ENCODE measurements at places on chromosomes 1 and 21.
A peak's percentile ranks its signal among the peaks of the same experiment; 100 is the strongest.

DNA sequence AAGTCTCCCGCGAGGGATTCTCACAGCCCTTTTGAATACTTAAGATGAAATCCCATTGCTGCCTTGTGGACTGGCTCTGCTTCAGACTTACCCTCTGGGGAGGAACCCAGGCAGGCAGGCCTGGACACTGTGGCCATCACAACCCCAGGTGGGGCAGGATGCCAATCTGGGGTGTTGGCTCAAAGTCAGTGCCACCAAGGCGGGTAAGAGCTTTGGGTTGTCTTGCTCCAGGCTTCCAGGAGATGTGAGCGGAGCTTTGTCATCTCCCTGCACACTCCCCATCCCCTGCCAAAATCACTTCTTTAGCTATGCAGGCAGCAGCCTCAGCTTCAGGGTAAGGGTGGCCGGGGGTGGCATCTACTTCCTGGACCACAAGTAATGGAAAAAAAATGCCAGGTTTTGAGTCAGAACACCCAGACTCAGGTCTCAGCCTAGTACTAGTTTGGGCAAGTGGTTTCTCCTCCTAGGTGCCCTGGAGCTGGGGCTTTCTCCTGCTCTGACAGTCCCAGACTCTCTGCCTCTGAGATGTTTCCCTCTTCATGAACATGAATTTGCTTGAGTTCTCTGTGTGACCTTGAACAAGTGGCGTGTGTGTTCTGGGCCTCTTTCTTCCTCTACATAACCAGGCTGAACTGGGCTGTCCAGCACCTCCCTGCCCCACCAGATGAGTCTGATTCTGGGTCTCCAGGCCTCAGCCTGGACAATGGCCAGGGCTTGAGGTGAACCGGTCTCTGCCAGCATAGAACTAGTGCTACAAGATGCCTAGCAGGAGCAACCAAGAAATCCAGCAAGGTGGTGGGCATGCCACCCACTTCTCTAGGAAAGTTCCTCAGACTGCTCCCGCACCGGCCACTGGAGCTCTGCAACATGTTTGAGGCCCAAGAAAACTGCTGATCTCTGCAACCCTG is 65.4 kb downstream of the VWA5B1 start:
- DNase-seq, result no peak

DNA sequence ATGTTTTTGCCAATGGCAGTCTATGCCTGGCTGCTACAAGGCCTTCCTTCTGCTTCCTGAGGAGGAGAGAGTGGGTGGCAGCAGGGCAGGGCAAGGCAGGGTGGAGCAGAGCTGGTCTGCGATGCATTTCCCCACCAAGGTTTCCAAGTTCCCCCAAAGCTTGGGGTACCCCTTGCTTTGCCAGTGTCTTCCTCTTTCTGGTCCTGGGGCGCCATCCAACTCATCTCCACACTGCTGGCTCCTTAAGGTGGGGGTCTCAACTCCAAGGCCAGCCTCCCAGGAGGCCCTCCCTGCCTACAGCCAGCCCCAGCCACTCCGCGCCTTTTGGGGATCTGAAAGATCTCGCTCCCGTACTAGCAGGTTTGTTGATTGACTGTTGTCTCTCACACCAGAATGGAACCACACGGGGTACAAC is 3.9 kb upstream of the SKI start:
- DNase-seq, result no peak

DNA sequence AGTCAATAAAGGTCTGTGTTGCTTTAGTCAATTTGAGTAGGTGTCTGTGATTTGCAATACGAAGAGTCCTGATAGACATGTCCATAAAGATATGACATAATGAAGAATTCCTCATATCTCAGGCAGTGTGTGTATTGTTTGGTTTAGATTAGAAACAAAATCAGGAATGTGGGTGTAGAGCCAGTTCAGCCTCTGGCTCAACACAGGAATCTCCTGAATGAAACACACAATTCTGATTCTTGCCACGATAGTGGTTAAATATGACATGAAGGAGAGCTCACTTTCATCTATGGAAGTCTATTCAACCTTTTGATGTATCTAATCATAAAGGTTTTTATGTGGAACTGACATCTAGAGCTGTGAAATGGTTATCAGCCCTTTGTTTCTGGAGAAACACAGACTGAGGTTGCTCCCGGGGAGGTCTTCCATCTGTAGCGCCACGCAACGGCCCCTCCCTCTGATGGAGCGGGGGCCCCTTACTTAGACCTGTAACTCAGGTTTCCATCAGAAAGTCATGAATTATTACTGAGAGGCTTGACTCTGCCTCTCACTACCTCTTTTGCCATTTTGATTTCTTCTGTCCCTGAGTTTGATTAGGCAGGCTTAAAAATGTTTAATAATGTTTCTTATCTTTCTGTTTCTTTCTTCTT is 19.5 kb downstream of the TSPAN2 start:
- DNase-seq, result no peak

- DNase-seq, result no peak
These were observed 44.6 kb downstream of the UBR4 start for GRCh38 chr1:19165501-19165900.

DNA sequence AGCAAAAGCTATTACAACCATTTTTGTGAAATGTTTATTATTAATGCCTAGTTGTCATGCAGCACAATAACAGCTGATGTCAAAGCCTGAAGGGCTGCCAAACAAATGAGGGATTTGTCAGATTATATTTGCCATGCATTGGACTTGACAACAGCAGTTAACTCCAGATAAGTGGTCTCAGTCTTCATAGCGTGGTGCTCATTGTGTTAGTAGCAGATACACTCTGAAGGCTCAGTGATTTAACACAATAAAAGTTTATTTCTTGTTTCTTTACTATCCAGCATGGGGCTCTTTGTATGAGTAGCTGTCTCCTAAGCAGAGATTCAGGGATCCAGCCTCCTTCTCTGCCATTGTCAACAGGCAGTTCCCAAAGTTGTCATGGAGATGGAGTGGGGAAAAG is 76.0 kb upstream of the PTGFRN start:
- DNase-seq, result no peak

GRCh38 chr1:38891753-38892152 is 10.4 kb upstream of the GJA9 start:
- no peak for DNase-seq

GRCh38 chr1:95966866-95967265 is 732.9 kb downstream of the RWDD3 start:
- DNase-seq, result no peak

DNA sequence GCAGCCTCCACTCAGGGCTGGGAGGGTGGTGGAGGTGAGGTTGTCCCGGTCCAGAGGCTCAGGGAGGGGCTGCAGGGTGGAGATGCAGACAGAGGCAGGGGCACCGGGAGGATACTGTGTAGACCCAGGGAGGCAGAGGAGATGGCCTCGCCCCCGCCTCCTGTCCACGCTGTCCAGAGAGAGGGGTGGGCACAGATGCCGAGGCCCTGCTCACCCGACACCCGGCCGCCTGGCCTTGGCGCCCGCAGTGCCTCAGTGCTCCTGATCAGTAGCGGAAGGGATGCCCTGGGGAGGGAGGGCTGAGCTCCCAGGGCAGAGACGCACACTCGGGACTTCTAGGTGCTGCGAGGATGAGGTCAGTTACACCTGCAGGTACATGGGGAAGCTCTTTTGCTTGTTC is 102.7 kb upstream of the TTC34 start:
- DNase-seq, result no peak

DNA sequence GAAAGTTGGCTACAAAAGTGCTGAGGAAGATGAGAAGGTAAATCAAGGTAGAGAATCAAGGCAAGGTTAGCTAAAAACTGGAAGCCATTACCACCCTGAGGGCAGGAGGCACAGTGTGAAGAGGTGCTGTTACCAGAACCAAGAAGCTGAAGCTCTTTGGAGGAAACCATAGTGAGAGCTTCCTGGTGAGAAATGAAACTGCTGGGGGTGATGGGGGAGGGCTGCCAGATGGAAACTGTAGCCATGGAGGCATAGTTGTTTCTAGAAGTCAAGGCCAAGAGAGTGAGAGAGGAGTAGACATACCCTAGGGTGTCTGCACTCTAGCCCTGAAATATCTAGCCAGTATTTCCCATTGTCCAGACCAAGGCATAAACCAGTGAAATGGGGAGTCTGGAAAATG is 28.7 kb downstream of the IFI44 start:
- DNase-seq, result no peak

DNA sequence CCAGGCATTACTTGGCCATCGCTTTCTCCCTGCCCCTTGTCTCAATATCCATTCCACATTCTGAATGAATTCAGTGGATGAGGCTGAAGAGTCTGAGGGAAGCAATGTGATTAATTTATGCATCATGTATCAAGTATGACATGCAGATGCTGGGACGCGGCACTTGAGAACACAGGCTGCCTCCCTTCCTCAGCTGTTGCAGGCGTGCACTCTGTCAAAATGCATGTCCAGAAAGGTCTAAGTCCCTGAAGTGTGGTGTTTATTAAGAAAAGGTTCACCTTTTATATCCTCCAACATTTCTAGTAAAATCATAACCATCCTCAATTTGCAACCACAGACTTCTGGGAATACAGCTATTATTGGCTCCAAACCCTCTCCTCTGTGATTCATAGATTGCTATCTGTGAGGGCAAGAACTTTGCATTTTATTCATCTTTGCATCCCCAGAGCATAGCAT is 22.6 kb upstream of the RAB3GAP2 start:
- DNase-seq, result no peak

DNA sequence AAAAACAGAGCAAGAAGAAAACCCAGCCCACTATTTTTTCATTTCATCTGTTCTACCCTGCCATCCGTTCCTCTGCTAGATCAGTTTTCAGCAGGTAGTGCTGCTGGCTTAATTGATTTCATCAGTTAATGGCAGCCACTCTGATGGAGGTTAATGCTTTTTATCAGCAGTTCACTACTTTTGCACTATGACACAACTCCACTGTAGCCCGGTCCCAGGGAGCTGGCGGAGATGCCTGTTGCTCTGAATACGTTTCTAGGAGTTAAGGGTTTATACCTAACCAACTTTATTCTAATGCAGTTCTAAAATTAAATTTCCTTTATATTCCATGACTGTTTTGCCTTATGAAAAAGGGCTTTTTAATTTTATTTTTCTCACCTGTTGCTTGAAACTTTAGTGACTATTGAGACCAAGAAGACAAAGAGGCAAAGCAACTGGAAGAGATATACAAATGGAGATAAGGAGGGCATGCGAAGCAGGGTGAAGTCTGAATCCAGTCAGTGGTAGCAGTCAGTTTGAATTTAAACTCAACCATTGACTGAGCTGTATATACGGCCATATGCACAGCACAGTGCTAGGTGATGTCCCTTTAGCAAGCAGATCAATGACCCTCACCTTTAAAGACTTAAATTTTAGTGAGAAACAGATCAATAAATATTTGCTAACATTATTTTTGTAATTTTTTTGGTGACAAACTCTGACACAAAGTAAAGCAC is 477.9 kb downstream of the LMO4 start:
- DNase-seq, result no peak

- no peak for DNase-seq
These were observed 42.2 kb upstream of the ZNF326 start for GRCh38 chr1:89952605-89953130.

- DNase-seq, result peak; percentile 39
These were observed 19.7 kb upstream of the FASLG start for GRCh38 chr1:172638885-172639831.

- DNase-seq, result no peak
These were observed 102.4 kb downstream of the SLC45A1 start for GRCh38 chr1:8420318-8420717.
